Prostate gland (tissue), 2 donors: ENCODE measurements at places on chromosomes 7 and 10. TPM values are rescaled to one million over a fixed set of nuclear protein-coding genes. Genes with fewer than 3 reads are reported as not detected.

DNA sequence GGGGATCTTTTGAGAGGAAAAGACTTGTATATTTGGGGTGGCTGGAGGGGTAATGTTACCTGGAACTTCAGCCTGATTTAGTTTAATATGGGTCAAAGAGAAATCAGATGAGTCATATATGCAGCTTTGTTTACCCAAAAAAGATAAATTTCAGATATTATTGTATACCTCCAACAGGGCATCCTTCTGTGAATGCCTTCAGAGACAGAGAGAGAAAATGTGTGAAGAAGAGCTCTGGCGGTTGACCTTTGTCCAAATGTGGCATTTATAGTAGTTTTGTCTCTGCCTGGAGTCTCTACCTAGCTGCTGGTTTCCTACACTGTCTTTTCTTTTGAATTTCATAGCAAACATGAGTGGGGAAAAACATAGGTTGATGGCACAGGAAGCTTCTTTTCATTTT lies 21.6 kb downstream of the LRMDA start:
- no peaks in the 10 kb centered on the region for H3K36me3 ChIP-seq
- no peak for DNase-seq
- no peak overlapping the region for H3K27ac ChIP-seq
- H3K4me1 ChIP-seq, result no peaks in the 10 kb centered on the region
- H3K27me3 ChIP-seq, result no peaks in the 10 kb centered on the region
- no peak overlapping the region for H3K4me3 ChIP-seq

The RADIL gene
- 12.0 TPM for total RNA-seq

DNA sequence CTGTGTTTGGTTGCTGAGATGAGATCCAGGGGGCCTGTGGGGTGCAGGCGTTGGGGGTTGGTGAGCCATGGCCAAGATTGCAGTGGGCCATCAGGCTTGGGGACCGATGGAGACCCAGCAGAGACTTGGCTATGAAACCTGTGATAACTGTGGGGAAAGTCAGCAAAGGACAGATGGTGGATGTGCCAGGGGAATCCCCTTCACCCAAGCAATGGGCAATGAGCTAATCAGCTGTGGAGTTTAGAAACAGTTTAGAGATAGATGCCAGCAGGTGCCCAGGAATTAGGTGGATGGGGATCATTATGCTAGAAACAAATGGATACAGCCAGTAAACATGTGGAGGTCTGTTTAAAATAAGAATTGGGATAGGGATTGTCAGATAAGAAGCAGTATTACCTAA lies 151.4 kb upstream of the FERD3L start:
- no peaks in the 10 kb centered on the region for H3K27me3 ChIP-seq
- no peak overlapping the region for H3K4me3 ChIP-seq
- H3K36me3 ChIP-seq, result no peaks in the 10 kb centered on the region
- no peak overlapping the region for H3K27ac ChIP-seq
- no peak for DNase-seq

DNA sequence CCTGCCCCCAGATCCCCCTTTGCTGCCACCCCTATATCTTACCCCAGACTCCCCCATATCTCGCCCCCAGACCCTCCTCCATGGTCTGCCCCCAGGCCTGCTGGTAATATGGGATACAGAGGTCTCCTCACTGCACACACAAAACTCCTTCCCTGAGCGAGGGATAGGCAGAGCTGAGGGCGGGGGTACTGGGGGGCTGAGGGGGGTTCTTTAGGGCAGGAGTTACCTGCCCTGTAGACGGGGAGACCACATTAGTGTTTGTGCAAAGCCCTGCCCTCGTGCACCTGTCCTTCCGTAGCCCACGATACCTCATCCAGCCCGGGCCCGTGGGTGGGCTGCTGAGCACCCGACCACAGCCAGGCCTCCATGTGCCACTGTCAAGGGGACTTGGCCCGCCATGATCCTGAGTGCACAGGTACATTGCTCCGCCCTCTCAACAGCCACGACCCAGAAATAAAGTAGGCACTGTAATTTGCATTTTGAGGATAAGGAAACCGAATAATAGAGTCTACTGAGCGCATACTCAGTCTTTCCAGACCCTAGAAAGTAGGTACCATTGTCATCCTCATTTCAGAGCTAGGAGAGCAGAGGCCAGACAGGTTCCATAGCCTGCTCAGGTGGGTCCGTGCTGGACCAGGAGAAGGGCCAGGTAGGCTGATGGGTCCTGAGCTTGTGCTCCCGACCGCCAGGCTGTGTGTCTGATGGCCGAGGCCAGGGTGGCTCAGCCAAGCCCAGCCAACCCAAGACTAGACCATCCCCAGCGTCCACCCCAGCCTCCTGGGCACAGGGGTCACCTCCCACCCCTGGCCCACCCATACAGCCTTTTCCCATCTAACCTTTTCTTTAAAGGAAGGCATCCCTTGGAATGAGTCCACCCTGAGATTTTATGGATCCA lies 115.2 kb downstream of the LHPP start:
- H3K4me3 ChIP-seq, result no peak overlapping the region
- H3K27ac ChIP-seq, result no peak overlapping the region
- no peaks in the 10 kb centered on the region for H3K36me3 ChIP-seq
- H3K4me1 ChIP-seq, result no peaks in the 10 kb centered on the region

GRCh38 chr7:80679921-80680907 lies 41.8 kb downstream of the CD36 start:
- H3K27me3 ChIP-seq, result no peaks in the 10 kb centered on the region
- no peak overlapping the region for H3K27ac ChIP-seq
- no peak overlapping the region for H3K4me3 ChIP-seq
- no peak for DNase-seq
- H3K36me3 ChIP-seq, result no peaks in the 10 kb centered on the region

DNA sequence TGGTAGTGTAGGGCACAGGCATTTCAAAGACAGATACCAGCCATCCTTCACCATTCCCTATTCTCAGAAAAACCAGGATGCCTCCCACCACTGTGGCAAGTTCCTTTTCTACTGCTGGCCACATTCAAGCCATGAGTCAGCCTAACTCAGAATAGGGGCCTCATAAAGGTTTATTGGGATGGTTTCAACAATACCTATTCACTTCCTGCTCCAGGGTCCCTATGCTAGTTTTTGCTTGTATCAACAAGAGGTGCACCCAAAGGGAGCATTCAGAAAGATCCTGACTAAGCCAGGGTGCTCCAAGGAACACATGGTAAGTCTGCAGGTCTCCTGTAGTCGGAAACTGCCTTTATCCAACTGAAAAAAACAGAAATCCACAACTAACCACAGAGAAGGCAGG lies 76.9 kb upstream of the EGR2 start:
- no peaks in the 10 kb centered on the region for H3K4me1 ChIP-seq
- H3K27ac ChIP-seq, result no peak overlapping the region
- no peaks in the 10 kb centered on the region for H3K36me3 ChIP-seq
- H3K27me3 ChIP-seq, result no peaks in the 10 kb centered on the region
- DNase-seq, result no peak
- no peak overlapping the region for H3K4me3 ChIP-seq

- no peak for DNase-seq
- no peak overlapping the region for H3K27ac ChIP-seq
- H3K4me1 ChIP-seq, result no peaks in the 10 kb centered on the region
- H3K36me3 ChIP-seq, result no peaks in the 10 kb centered on the region
- H3K27me3 ChIP-seq, result no peaks in the 10 kb centered on the region
Observed at GRCh38 chr10:110355922-110356627, 51.4 kb upstream of the SMNDC1 start.

GRCh38 chr7:102244601-102245000 lies 42.1 kb upstream of the SH2B2 start:
- no peaks in the 10 kb centered on the region for H3K4me1 ChIP-seq
- no peak overlapping the region for H3K4me3 ChIP-seq
- no peaks in the 10 kb centered on the region for H3K36me3 ChIP-seq
- peak; percentile 18 for DNase-seq

The DDX50 gene
- total RNA-seq, result 26.1 TPM

The STAMBPL1 gene
- 3.6 TPM for total RNA-seq

The MSMB gene
- total RNA-seq, result 2,749 TPM

- DNase-seq, result no peak
- no peaks in the 10 kb centered on the region for H3K36me3 ChIP-seq
- H3K27me3 ChIP-seq, result no peaks in the 10 kb centered on the region
- H3K4me1 ChIP-seq, result no peaks in the 10 kb centered on the region
- no peak overlapping the region for H3K4me3 ChIP-seq
- H3K27ac ChIP-seq, result no peak overlapping the region
Observed at GRCh38 chr7:63087575-63088190, 911.0 kb upstream of the ZNF722 start.

The PNLIPRP1 gene
- total RNA-seq, result not detected

The ADAMTS14 gene
- total RNA-seq, result not detected

DNA sequence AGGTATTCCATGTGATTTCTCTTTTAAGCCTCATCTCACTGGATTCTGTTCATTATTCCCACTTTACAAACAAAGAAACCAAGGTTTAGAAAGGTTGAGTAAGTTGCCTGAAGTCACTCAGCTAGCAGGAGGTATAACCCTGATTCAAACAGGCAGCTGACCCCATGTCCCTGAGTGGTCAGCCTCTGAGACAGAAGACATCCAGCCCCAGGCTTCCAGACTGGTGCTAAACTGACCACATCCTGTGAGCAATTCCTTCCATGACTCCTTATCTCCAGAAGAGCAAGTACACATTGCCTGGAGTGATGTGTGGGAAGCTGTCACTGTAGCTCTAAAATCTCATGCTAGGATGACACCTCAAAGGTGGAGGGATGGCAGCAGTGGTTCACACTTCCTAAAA lies 3.7 kb downstream of the PLPP4 start:
- no peaks in the 10 kb centered on the region for H3K27me3 ChIP-seq
- no peak for DNase-seq
- H3K27ac ChIP-seq, result no peak overlapping the region
- no peak overlapping the region for H3K4me3 ChIP-seq
- H3K4me1 ChIP-seq, result no peaks in the 10 kb centered on the region
